ENCODE measurements at places on chromosomes 5 and 9.

DNA sequence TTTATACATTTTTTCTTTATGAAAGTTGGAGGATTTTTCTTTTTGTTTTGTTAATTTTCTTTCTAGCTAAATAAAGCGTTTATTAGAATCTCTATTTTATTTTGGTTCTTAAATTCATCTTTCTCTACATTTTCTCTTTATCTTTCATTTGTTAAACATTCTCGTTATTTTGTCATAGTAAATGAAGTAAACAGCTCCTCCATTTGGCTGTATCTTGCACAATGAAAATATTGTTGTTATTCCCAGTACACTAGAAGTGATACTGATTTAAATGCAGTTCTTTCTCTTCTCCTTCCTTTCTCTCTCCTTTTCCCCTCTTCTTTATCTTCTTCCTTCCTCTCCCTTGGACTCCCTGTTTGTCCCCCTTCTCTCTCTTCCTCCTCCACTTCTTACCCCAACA is 88.8 kb downstream of the FER start:
- DNase-seq = no peak

GRCh38 chr5:38776149-38776896 is 69.5 kb upstream of the OSMR start:
- DNase-seq = no peak

GRCh38 chr5:127887282-127887681 is 184.1 kb downstream of the CCDC192 start:
- no peak for DNase-seq

GRCh38 chr5:10250806-10251276 is 761 bp downstream of the CCT5 start:
- DNase-seq = no peak

GRCh38 chr9:108545436-108545835 is 310.4 kb downstream of the ACTL7B start:
- no peak for DNase-seq

GRCh38 chr5:164721116-164721515 is 1215.7 kb downstream of the MAT2B start:
- no peak for DNase-seq
